Activated T-cell treated with anti-CD3 and anti-CD28 coated beads, Interleukin-2, amount 50 U/mL, for 48 hours (primary cell): ENCODE measurements at places on chromosomes 5 and 9.

GRCh38 chr5:148831590-148832565, 5.5 kb downstream of the ADRB2 start:
- no peak for DNase-seq

DNA sequence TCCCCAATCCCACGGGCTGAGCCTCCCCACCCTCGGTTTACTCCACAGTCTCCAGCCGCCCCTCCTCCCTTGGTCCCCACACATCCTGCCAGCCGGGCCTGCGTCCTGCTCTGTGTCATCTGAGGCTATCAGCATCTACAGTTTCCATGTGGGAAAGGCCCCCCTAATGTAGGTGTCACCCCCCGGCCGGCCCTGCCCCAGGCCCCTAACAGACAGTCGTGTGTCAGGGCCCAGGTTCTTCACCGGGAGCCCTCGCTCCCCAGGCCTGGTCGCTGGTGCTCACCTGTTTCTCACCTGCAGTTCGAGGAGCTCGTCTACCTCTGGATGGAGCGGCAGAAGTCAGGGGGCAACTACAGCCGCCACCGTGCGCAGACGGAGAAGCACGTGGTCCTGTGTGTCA, 62.7 kb downstream of the KCNT1 start:
- DNase-seq = no peak

DNA sequence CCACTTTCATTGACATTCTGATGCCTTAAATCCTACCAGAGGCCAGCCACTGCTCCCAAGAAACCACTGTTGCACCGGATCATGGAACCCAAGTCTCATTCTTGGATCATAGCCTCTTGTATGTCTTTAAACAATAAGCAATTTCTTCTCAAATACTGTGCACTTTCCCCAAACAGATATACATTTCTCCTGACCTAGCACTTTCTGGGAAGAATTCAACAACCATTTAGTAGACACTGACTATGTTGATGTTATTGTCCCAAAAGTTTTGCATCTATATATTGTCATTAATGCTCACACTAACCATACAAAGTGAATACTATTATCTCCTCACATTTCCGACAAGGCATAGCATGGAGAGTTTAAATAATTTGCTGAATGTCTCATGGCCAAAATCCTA, 123.3 kb downstream of the GNAQ start:
- DNase-seq = no peak

DNA sequence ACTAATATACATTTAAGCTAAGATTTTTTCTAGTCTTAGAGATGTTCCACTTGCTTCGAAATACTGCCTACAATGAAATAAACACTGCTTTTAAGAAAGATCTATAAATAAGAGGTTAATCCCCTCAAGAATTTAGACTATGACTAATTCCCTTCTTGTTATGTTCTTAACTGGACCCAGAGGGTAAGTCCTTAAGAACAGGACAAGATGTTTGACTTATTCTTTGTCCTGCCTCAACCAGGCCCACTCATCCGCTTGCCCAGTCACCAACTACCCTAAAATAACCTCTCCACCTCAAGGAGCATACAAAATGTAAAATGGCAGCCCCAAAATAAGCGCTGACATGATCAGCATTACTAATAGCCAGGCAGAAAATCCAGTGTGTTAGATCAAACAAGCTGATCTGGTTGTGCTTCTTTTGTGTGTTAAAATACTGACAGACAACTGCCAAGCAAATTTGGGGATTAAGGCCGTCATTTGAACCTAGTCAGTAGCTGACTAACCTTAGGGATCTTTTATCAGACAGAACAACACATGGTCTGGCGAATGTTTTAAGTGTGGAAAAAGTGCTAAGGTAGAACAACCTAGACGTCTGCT, 93.7 kb upstream of the SMC5 start:
- no peak for DNase-seq

- no peak for DNase-seq
Measured at GRCh38 chr9:130858739-130859705, 24.0 kb downstream of the ABL1 start.

DNA sequence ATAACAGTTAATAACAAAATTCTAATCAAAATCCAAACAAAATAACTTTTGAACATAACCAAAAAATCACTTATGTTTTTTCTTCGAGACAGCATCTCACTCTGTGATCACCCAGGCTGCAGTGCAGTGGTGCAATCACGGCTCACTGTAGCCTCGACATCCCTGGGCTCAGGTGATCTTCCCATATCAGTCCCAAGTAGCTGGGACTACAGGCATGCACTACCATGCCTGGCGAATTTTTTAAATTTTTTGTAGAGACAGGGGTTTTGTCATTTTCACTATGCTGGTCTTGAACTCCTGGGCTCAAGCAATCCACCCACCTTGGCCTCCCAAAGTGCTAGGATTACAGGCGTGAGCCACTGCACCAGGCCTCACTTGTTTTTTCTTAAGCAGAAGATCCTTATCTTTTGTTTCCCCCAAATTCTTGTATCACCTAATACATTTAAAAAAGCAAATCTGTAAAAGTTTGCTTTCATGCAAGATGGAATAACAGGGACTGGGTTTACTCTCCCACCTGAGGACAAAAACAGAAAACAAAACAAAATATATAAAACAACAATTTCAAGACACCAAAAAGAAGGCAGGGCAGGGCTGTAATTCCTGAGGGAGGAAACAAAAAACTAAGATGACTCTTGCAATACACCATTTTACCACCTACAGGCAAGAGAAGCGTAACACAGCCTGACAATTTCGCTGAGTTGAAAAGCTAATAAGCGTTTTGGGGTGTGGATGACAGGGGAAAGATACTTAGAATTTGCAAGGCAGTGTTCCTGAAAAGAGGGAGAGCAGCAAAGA, 71.4 kb downstream of the RAPGEF6 start:
- no peak for DNase-seq

GRCh38 chr5:102600964-102601363, 102.2 kb upstream of the SLCO6A1 start:
- no peak for DNase-seq

DNA sequence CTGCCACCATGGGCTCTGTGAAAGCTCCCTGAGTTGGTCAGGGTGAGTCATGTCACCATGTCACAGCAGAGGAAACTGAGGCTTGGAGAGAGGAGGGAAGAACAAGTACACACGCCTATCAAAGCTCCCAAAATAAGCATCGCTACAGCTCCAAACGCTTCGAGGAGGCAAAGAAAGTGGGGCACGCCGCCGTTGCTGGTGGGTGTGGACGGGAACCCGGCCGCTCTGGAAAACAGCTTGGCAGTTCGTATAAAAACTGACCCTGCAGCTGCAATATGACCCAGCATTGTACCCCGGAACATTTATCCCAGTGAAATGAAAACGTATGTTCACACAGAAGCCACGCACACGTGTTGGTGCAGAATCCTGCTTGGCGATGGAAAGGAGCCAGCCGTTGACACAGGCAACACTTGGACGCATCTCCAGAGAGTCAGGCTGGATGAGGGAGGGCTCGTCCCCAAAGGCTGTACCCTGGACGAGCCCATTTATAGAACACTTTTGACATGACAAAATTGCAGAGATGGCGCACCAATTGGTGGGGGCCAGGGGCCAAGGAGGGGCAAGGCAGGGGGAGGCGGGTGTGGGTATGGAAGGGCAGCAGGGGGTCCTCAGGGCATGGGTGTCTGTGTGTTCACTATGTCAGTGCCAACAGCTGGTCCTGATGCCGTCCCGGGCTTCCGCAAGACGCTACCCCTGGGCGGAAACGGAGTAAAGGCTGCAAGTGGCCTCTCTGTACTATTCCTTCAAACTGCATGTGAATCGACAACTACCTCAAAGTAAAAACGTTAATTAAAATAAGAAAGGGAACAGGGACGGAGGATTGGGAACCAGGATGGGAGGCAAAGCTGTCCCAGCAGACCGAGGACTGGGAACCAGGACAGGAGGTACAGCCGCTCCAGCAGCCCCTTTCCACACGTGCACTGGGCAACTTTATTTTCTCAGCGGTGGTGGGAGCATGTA, 173.0 kb downstream of the OLFM1 start:
- no peak for DNase-seq

DNA sequence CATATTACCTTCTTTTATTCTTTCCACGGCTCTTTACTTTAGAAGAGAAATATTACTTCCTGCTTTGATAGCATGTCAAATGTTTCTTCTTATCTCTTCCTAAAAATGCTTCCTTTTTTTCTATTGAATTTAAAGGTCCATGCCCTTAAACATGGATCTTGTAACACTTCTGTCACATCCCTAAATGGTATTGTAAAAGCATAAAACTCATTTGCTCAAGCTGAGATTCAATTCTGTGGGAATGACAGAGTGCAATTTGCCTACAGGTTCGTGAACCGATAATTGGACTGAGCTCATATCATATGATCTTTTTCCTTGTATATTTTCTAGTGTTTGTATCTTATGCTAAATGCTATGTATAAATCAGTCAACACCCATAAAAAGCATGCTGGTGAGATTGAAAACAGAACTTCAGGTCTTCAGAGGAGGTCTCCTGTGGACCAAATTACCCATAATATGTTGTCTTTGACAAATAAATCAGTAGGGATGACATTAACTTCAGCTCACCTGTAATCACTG, 429.3 kb downstream of the TMEM232 start:
- DNase-seq = no peak

- no peak for DNase-seq
Measured at GRCh38 chr5:36458746-36459145, 147.7 kb upstream of the SLC1A3 start.

DNA sequence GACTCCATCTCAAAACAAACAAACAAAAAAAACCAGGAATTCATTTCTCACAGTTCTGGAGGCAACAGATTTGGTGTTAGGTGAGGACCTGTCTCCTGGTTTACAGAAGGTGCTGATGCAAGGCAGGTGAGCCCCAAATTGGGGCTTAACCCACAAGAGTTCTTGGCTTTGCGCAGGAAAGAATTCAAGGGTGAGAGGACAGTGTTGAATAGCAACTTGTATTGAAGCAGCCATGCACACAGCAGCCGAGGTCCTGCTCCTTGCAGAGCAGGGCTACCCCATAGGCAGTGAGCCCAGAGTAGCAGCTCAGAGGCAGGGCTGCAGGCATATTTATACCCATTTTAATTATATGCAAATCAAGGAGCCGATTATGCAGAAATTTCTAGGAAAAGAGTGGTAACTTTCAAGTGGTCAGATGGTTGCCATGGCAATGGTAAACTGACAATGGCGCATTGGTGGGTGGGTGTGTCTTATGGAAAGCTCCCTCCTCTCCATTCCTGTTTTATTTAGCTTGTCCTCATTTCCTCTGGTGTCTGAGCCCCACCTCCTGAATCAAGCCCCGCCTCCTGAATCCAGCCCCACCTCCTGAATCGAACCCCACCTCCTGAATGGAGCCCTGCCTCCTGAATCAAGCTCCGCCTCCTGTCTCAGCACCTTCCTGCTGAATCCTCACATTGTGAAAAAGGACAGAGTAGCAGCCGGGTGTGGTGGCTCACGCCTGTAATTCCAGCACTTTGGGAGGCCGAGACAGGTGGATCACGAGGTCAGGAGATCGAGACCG, 34.5 kb upstream of the COL5A1 start:
- DNase-seq = peak; percentile 26

- no peak for DNase-seq
Measured at GRCh38 chr5:14607104-14607503, 25.5 kb downstream of the OTULINL start.

DNA sequence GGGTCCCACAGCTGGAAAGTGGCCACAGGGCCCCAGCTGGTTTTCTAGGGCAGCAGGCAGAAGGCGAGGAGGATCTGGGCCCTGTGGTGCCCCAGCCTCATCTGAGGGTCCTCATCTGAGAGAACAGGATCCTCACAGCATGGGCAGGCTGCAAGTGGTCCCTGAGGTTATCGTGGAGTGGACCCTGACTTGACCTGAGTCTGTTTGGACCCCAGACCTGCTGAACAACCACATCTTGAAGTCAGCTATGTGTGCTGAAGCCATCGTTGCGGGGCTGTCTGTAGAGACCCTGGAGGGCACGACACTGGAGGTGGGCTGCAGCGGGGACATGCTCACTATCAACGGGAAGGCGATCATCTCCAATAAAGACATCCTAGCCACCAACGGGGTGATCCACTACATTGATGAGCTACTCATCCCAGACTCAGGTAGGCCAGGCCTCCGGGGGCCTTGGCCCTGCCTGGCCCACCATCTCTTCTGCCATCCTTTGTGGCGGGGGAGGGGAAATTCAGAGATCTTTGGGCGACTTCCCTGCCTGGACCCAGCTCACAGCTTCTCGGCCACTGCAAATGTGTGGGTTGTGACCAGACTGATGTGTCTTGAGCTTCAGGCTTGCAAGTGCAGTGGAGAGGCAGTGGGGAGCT, 24.0 kb downstream of the TGFBI start:
- no peak for DNase-seq

GRCh38 chr5:52943285-52943684, 45.9 kb upstream of the ITGA2 start:
- DNase-seq = no peak

DNA sequence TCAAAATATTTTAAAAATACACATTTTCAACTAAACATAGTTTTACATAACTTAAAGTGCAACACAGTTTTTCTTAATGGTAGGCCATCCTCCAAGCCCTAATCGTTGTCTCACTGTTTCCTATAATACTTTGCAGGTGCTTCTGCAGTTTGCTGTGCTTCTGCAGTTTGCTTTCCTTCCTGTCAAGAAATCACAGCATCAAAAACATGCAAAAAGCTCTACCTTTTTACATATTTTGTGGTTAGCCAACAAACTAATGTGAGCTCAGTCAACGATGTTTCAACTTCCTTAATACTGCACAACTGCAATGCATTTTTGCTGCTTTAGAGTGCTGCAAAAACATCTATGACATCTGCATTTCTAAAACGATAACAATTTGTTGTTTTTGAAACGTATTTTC, 25.2 kb downstream of the EMB start:
- DNase-seq = no peak

- no peak for DNase-seq
Measured at GRCh38 chr5:38553001-38553521, 3.4 kb downstream of the LIFR start.

DNA sequence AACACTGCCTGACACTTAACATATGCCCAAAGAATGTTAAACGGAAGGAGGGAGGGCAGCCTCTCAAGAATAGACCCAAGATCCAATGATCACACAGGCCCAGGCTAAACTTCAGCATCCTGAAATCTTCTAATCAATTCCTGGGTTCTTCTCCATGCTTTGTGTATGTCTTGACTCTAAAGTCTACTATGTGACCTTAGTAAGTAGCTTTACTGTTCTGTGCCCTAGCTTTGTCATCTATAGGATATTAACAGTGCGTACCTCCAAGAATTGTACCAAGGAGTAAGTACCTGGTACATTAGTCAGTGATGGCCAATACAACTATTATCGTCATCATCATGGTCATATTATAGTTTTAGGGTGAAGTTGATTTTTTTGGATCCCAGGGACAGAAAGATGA, 96.6 kb downstream of the SGCD start:
- no peak for DNase-seq

DNA sequence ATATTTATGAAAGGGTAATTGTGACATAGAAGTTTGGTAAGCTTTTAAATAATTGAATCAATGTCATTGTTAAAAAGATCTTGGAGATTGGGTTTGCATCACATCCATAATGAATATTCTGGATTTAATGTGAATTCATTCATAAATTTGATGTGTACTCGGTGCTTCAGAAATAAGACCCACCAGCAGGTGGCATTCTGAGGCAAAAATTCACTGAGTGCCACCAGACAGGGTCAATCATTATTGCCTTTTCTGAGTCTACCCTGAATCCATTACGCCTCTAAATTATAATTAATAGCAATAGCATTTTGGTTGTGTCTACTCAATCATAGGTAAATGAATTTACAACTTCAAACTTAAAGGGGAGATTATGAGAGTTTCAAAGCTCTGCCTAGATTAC, 1.0 kb downstream of the TRPC7 start:
- DNase-seq = no peak

GRCh38 chr5:142433526-142434321, 108.9 kb upstream of the SPRY4 start:
- no peak for DNase-seq
